ENCODE measurements at places on chromosomes 11 and 22. TPM values are rescaled to one million over a fixed set of nuclear protein-coding genes. Genes with fewer than 3 reads are reported as not detected.
A peak's percentile ranks its signal among the peaks of the same experiment; 100 is the strongest.

Gene UCP3
- 0.55 TPM for total RNA-seq

Gene RTN4RL2
- total RNA-seq: 0.51 TPM

Gene HBG2
- total RNA-seq: not detected

Gene EHF
- total RNA-seq: 164 TPM

Gene KDM4E
- not detected for total RNA-seq

GRCh38 chr11:113477321-113477720 lies 2.1 kb upstream of the DRD2 start:
- no peak for DNase-seq

DNA sequence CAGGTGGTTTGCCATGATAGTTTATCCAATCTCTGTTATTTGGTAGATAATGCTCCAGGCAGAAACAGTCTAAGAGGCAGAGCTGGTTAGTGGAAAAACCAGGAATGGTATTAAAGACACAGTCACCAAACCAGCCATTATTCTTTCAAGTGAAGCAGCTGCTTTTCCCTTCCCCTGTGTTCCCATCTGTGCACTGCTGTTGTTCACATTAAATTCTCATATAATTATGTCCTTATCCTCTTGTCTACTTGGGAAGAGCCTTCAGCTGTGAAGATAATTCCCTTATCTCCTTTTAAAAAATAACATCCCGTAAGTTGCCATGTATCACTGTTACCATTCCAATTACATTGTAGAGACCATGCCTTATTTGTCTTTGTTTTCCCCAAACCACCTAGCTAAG lies 5.2 kb upstream of the TBCEL start:
- DNase-seq: no peak

DNA sequence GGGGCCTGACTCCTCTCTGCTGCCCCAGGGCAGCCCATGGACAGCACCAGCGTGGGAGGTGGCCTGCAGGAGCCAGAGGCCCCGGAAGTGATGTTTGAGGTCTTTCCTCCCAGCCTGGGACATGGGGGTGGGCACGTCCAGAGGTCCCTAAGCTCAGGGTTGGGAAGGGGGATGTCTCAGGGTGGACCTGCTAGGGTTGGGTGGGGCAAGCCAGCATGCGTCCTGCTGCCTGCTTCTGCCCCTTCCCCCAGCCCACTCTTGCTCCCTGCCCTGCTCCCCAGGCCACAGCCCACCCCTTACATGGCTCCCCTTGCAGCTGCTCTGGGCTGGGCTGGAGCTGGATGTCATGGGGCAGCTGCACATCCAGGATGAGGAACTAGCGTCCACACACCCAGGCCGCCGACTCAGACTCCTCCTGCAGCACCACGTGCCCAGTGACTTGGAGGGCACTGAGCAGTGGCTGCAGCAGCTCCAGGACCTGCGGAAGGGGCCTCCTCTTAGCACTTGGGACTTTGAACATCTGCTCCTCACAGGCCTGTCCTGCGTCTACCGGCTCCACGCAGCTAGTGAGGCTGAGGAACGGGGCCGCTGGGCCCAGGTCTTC lies 1.3 kb downstream of the FAM180B start:
- DNase-seq: no peak

DNA sequence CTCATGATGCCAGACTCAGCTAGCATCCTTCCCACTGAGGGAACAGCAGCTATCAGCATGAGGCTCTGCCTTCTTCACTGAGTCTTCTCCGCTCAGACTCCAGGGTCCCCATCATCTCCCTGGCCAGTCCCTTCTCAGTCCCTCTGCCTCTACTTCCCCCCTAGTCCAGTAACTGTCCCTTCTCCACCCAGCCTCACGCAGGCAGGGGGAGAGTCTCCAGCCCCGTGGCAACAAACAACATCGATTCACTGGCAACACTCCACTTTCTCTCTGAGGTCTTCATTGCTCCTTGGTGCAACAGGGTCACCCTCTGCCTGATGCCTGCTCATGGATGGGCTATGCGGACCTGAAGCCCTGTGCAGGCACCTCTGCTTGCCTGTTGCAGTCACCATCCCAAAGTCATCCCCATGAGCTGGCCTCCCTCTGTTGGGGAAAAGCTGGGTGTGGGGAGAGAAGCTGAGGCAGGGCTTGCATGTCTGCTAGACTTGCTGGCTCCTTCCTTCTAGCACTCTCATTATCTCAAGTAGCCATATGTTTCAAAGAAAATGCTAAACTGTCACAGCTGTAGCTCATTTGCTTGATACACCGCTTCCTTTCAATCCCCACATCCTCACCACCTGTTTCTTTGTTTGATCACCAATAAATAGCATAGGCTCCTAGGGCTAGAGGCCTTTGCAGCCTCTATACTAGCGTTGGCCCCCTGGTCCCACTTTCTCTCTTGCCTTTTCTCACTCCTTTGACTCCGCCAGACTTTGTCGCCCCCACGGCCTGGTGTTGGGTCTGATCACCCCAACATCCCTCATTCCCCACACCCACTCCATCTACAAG lies 4.3 kb upstream of the BCR start:
- no peak for DNase-seq

GRCh38 chr22:36065775-36066544 lies 37.3 kb upstream of the RBFOX2 start:
- DNase-seq: peak; percentile 87

- no peak for DNase-seq
Measured at GRCh38 chr22:23512348-23512705, 67.8 kb downstream of the IGLL1 start.

- DNase-seq: no peak
Measured at GRCh38 chr11:131868629-131869507, 498.5 kb downstream of the NTM start.

DNA sequence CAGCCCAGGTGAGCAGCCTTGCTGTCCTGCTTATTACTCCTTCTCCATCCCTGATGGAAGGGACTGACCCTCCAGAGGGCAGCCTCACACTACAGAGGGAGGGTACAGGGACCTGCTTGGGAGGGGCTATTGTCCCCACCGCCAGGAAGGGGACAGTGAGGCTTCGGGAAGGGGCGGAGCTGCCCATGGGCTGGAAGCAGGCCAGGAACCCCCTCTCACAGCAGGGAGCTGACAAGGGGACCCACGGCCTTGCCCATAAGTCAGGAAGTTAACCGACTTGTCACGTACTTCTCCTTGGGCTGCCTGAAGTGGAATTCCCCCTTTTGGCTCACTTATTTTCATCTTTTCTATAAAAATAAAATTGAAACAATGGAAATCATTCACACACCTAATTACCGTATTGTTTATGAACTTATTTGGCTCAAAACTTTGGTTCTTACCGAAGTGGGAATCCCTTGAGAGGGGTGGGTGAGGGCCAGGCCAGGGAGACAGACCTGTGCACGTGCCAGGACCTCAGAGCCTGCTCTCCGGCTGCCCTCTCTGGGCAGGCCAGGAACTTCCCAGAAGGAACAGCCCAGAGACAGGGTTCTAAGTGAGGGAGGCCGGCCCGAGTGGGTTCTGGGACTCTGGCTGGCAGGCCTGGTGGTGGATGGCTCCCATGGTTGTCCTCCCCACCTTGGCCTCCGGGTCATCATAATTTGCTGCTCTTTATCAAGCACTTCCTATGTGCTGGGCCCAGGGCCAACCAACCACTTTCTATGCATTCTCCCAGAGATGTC lies 5.8 kb downstream of the MGAT3 start:
- no peak for DNase-seq

GRCh38 chr11:112614605-112615004 lies 346.6 kb upstream of the NCAM1 start:
- DNase-seq: no peak

DNA sequence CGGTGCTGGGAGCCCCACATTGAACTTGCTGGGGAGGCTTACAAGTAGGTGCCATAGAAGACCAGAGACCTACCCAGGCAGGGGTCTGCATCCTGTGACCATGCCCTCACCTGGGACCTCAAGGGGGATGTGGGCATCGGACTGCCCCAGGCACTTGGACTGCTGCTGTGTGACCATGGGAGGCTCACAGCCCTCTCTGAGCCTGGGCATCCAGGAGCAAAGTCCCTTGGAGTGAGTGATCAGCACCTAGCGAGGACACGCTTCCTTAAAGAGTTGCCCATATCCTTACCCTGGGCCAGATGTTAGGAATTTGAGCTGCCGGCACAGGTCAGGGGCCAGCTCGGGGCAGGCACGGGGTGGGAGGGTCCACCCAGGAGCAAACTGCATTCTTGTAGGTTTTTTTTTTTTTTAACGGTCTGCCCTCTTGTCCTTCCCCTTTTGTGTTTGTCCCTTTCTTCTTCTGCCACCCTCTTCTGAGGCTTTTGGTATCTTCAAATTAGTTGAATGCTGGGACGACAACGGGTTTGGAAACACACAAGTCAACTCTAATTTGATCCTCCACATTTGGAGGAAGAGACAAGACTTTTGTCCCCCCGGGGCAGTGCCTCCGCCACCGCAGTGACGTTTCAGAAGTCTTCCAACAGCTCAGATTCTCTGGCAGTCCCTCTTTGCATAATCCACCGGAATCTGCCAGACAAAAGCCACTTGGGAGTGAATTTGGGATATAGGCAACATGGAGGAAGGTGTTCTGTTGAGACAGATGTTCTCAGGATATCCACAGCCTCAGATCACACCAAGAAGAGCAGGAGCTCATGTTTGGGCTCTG lies 46.1 kb upstream of the LINC01488 start:
- no peak for DNase-seq

GRCh38 chr11:78244546-78245255 lies 56.0 kb downstream of the USP35 start:
- DNase-seq: no peak

DNA sequence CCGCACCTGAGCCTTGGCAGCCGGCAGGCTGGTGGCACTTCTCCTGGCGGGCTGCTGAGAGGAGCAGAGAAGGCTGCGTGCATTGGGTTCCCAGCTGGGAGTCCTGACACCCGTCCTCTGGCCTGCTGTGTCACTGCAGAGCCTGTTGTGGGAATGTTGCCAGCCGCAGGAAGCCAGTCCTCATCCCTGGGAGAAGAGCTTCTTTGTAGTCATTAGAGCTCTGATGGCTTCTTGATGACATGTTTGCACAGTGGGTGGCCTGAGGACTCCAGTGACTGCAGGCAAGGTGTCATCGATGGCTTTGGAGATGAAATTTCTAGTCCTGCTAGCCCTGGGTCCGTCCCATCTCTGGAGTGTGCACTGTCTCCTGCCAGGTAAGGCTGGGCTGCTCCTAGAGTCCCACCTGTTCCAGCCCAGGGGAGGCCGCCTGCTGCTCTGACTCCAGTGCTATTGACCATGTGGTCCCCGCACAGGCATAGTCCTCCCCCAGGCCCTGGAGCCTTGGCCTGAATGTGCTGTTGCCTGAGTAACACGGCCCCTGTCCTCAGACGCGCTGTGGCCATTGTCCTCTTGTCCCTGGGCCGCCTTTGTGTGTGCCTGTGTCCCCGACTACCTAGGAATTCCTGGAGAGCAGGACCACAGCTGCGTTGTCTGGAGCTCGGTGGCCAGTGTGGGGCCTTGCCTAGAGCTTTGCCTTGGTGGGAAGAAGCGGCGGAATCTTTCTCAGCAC lies 129.2 kb downstream of the CACNA1I start:
- DNase-seq: no peak

Measured in prostate gland (tissue), 2 donors.